ENCODE measurements at places on chromosomes 11 and 22.

- DNase-seq, result no peak
Observed at GRCh38 chr11:19974886-19975285, 185.4 kb downstream of the DBX1 start.

DNA sequence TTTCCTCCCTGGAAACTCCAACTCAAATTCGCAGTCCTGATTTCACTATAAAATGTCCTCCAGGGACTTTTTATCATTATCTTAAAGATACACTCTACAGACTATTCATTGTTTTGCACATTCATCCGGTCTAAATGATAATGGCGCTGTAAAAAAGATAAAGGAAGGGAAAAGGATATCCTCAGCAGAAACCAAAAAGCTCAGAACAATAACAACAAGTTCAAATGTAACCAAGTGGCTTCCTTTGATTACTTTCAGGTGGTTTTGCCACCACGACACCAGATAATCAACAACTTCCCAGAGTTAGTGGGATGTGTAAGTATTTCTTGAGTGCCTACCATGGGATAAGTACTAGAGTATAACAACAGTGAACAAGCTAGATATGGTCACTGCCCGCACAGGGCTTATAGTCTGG is 26.3 kb downstream of the PRCP start:
- DNase-seq, result no peak

DNA sequence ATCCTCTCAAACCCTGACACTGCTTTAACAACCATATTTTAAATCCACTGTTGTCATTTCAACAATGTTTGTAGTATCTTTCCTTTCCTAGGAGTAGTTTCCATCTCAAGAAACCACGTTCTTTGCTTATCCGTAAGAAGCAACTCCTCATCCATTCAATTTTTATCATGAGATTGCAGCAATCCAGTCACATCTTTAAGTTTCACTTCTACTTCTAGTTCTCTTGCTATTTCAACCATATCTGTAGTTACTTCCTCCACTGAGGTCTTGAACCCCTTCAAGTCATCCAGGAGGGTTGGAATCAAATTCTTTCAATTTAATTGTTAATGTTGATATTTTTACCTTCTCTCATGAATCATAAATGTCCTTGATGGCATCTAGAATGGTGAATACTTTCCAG is 22.4 kb downstream of the CCDC82 start:
- no peak for DNase-seq

DNA sequence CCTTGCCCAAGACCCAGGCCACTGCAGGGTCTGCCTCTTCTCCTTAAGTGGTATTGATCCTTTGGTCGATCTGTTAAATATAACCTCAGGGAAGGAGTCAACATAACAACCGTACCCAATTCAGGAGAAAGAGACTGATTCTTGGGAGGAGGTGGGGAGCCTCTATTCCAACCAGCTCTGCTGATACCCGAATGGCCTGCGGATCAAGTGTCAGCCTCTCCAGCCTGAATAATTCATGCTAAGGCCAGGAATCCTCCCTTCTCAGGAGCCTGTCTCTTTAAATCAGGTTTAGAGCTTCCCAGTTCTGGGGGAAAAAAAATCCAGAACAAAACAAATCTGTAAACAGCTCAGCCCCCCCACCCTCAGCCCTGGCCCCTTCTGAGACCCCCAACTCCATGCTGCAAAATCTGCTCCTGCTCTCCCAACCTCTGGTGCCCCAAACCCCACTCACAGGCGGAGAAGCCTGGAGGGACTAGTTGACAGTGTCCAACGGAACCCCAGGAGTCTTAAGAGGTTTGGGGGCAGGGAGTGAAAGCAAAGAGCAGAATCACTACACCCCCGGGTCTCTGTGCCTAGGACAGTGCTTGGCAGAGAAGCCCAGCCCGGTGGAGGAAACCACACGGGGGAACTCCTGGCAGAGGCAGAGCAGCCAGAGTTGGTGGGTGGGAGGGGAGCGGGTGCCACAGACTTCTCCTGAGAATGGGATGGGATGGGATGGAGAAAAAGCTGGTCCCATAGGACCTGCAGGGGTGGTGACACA is 863 bp upstream of the TPBGL start:
- DNase-seq, result no peak

DNA sequence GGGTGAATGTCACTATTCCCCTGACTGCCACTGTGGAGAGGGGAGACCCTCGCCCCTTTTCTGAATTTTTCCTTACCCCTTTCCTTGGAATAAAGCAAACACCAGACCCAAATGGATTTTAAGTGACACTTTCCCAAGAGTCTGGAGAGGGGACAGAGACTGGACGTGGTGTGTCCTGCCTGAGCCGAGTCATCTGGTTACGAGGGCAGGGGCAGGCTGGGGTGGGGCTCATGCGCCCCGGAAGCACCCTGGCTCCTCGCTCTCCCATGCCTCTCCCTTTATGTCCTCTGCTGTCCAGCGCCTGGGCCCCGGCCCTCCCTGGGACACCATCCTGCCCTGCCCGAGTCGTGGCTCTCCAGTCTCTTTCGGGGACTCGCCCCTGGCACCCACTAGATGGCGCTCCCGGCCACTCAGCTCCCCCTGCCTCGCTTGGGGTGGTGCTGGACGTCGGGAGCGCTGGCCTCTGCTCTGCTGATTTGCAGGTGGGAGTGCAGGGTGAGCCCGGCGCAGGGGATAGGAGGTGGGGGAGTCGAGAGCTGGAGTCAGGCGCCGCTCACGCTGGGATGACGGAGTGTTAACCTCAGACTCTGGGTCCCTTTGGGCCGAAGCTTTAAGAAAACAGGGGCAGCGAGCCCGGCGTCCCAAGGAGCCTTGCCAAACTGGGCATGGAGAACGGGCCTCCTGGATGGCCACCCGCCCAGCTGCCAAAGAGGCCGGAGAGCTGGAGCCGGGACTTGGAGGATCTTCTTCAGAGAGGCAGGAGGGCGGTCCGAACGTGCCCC is 89.8 kb downstream of the RPS6KA4 start:
- DNase-seq, result no peak

GRCh38 chr11:359181-359714 is 10.1 kb upstream of the B4GALNT4 start:
- no peak for DNase-seq

GRCh38 chr22:20247010-20247505 is 21.1 kb downstream of the RTN4R start:
- DNase-seq, result no peak

GRCh38 chr11:97234016-97234415 is 844.2 kb downstream of the JRKL start:
- DNase-seq, result no peak

- peak; percentile 42 for DNase-seq
Observed at GRCh38 chr11:70885281-70886231, 366.8 kb downstream of the SHANK2 start.

GRCh38 chr11:57200917-57201316 is 19.2 kb downstream of the LRRC55 start:
- DNase-seq, result no peak

GRCh38 chr11:110712659-110713448 is 617 bp upstream of the ARHGAP20 start:
- DNase-seq, result no peak

DNA sequence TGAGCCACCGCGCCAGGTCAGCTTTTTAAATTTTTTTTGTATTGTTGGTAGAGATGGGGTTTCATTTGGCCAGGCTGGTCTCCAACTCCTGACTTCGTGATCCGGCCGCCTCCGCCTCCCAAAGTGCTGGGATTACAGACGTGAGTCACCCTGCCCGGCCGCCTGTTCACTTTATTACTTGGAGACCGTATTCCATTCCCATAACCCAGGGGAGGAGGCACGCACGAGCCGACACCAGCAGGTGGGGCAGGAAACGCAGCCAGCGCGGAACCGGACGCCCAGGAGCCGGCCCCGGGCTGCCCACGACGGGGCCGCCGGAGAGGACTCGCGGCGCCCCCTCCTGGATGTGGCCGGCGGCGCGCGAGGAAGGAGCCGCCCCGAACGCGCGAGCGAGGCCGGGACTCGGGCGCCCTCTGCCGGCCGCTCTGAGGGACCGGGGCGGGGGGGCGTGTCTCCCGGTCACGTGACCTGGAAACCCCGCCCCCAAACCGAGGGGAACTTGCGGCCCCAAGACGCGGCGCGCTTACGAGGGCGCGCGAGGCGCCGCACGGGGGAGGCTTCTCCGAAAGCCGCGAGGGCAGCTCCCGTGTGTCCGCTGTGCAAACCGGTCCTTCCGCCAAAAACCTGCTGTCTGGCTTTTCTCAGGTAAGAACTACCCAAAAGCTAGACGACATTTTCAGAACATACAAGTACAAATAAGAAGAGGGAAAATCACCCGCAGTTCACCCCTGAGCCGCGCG is 11.6 kb upstream of the RNH1 start:
- DNase-seq, result no peak

DNA sequence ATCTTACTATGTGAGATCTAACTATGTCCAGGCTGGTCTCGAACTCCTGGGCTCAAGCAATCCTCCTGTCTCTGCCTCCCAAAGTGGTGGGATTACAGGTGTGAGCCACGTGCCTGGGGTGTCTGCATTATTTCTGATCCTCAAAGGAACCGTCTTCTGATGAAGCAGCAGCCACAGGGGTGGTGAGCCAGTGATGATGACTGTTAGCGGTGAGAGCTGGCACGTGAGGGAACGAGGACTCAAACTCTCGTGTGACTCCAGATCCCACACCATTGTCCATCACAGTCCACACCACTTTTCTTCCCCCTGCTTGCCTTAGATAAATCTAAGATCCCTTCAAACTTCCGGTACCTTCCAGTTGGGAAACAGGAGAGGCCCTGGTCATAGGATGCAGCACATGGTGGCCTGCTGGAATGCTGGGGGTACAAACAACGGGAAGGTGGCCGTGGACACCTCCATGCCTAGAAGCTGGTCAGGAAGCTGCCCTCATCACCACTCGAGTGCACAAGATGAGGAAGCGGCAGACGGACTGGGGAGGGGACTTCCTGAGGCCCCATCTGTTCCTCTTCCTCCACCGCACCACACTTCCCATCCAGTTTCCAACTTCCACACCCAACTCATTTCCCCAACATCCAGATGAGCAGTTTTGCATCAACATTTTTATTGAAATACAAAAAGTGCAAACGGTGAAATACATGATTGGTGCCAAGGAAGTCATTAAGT is 23.8 kb downstream of the ARHGAP1 start:
- DNase-seq, result no peak

DNA sequence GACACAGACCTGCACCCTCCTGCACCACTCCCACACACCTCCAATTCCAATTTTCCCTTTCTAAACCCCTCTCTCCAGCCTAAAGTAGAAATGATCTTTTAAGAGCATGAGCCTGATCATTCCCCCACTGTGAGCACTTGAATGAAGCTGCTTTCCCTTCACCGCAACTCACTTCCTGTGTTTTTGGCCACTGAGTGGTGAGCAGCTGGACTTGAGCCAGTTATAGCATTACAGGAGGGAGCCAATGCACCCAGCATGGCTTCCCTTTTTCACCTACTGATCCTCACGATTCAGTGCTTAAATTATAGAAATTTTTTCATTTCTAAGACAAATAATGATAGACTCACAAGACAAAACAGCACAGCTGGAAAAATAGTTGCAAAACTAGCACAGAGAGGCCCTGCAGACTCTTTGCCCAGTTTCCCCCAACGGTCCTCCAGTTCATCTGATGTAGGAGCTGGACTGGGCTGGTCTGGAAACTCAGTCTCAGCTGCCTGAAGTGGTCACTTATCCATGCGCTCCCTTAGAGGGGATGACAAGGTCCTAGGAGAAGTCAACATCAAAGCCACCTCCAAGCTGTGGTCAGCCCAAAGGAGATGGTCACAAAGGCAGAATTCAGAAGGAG is 9.7 kb upstream of the APOL4 start:
- DNase-seq, result no peak

DNA sequence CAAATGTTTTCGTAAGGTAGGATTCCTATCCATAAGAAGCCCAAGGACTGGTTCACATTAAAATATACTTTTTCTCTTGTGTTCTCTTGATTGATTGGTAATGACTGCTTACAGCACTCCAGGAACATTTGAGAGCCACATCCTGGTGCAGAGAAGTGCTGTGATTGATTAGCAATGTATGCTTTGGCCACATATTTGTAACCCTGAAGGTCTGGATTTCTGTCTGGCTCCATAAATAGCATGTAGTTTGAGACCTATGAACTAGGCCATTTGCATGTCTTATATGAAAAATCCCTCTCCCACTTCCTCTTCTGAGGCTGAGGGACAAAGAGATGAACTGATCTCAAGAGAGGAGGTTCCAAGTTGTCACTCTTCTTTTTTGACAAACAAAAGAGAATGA is 49.3 kb upstream of the CD44 start:
- DNase-seq, result no peak

GRCh38 chr11:44839458-44840084 is 111.1 kb downstream of the TP53I11 start:
- no peak for DNase-seq

DNA sequence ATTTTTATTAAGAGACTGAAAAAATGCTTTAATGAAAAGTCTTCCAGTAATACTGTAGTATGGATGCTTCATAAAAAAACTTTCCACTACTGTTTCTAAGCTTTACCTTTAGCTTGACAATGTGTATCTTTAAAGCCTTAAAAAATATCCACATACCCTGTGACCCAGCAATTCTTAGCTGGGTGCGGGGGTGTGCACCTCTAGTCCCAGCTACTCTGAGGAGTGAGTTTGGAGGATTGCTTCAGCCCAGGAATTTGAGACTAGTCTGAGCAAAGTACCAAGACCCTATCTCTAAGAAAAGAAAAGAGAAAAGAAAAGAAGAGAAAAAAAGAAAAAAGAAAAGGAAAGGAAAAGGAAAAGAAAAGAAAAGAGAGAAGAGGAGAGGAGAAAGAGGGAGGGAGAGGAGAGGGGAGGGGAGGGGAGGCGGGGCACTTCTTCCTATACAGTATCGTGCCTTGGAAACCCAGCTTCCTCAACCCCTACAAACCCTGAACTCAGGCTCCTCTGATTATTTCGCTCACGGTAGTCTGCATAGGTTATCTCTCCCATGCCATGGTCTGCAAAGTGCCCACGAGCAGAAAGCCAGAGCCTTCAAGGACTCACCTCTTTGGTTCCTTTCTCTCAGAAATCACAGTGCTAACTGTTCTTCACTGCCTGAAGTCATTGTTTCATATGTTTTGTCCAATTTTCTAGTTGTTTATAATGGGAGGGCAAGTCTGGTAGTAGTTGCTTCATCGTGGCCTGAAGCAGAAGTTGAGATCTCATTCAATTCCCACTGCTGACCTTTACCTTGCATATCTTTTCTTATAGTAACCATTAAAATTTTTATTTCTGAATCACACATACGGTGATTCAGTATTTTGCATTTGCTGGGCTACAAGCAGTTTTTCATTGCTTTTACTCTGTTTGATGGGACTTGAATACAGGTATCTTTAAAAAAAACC is 82.2 kb downstream of the FAM83F start:
- no peak for DNase-seq

DNA sequence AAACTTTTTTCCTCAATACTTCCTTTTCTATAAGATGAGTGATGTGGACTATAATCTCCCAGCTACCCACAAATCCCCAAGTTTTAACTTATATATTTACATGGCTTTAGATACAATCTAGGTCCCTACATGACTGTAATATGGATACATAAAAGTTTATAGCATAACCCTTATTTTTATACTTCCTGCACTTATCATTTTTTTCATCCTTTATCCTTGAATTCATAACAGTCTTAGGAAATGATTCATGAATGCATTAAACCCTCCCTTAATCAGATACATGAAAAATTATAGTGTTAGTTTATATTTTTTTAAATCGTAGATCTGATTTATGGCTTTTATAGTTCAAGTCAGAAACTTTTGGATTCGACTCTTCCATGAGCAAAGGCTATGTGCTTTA is 195.8 kb downstream of the MAML2 start:
- no peak for DNase-seq

All from NCI-H187 treated with DMSO at 0.1 percent for 48 hours (cell line).